HT1080 (cell line): ENCODE measurements at places on chromosomes 1 and 21.

GRCh38 chr21:32940079-32941014 is 85.4 kb upstream of the OLIG2 start:
- no peak for DNase-seq

GRCh38 chr1:7382971-7383370 is 388.1 kb upstream of the VAMP3 start:
- DNase-seq = no peak

- no peak for DNase-seq
Measured at GRCh38 chr1:168218658-168219057, 7.1 kb upstream of the SFT2D2 start.

DNA sequence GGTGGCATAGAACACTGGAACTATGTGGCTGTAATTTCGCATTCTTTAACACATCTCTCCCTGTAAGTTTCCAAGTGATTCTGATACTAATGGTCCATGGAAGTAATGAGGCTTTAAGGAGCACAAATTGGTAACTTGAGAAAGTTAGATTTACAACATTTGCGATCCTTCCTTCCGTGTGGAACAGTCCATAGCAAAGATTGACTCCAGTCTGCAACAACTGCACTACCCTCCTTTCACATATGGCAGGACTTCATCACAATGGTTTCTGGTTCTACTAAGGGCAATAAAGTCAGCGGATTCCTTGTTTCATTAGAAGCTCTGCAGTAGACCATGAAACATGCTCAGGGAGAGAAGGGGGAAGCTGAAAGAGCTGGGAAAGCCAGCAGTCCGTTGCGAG is 261.2 kb downstream of the RGS7 start:
- DNase-seq = no peak

DNA sequence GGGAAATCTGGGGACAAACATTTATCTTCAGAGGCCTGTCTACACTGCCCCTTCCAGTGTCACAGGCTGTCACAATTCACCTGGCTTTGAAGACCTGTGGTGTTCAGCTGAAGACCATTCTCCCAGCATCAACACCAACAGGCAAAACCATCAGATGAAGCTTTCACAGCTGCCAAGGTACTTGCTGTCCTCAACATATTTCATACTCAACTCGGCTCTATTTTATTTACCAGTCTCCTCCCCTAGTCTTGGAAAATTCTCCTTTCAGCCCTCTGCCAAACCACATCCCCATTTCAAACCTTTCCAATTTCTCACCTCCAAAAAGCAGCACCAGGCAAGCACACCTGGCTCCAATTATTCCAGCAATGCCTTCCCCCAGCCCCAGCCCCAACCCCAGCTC is 108.8 kb downstream of the TGFBR3 start:
- DNase-seq = no peak

DNA sequence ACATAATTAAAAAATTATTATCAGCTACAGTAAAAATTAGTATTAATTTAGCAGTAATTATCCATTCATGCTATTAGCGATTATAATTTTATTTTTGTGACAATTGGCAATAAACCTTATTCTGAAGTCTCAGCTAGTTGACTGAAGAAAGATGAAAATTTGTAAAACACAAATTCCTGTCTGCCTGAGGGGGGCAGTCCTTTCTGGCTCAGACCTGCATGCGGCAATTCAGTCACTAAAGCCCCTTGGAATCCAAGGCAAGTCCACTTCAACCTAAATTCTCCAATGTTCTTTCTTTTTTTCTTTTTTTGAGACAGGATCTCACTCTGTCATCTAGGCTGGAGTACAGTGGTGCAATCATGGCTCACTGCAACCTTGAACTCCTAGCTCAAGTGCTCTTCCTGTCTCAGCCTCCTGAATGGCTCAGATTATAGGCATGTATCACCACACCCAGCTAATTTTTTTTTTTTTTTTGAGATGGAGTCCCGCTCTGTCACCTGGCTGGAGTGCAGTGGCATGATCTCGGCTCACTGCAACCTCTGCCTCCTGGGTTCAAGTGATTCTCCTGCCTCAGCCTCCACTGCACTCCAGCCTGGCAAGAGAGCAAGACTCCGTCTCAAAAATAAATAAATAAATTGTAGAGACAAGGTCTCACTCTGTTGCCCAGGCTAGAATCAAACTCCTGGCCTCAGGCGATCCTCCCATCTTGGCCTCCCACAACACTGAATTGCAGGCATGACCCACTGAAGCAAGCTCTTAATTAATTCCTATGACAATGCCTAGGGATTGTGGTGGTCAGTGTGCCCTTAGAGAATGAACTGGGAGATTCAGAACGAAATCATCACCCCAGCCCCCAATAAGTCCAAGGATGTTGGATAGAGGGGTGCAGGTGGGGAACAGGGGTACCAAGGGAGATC is 24.2 kb upstream of the ITPKB start:
- peak; percentile 35 for DNase-seq

- DNase-seq = no peak
Measured at GRCh38 chr1:2157856-2158255, 36.7 kb downstream of the FAAP20 start.

- DNase-seq = no peak
Measured at GRCh38 chr1:202812176-202813026, 1.6 kb downstream of the PCAT6 start.
